ENCODE measurements at places on chromosomes 5 and 9.

DNA sequence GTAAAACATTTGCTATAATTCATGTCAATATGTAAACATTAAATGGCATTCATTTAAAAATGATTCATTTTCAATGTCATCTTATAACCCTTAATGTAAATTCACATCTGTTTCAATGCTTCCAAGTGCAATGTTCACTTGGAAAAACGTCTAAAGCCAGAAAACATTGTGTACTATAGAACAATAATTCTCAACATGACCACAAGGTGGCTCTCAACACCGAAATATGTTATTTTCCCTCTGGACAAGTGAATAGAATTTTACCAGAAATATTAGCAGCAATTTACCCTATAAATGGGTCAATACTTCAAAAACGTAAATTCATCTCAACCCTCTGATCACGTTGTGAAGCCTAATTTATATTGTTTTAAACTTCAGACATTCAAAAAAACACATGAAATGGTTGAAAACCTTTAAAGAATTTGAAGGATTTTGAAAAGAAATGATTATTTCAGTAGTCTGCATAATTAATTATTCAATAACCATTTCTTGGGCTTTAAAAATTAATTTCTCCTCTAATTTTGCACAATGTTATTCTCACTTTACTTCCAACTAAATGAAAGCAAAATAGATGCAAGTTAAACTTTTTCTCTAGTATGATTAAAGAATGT is 11.0 kb downstream of the CDH10 start:
- no peak for DNase-seq

GRCh38 chr9:89864257-89864656 is 259.4 kb downstream of the GADD45G start:
- no peak for DNase-seq

DNA sequence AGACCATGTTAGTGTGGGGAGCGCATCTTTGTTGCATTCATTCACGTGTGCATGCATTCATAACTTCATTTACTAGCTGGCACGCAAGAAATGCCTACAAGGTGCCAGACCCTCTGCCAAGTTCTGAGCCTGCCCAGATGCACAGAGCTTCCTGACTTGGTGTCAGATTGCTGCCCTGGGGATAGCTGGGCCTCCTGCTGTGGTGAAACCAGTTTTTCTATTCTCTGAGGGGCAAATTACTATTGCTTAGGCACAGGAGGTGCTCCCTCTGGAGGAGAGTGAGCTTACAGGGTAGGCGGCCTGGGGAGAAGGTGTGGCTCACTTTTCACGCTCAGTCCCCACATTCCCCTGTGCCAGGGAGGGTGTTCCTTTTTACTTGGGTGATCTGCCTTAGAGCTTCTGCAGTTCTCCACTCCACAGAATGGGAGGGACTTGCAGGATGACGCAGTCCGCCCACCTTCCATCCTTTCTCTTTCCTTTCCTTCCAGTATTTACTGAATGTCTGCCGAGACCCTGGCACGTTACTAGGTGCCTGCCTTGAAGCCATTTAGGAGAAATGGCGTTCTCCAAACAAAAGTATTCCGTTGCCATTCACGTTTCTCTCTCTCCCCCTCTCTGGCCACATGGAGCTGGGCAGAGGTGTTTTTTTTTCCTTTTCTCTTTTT is 27.9 kb upstream of the CTNNA1 start:
- no peak for DNase-seq

- no peak for DNase-seq
Observed at GRCh38 chr9:37693260-37693659, 42.5 kb downstream of the FRMPD1 start.

DNA sequence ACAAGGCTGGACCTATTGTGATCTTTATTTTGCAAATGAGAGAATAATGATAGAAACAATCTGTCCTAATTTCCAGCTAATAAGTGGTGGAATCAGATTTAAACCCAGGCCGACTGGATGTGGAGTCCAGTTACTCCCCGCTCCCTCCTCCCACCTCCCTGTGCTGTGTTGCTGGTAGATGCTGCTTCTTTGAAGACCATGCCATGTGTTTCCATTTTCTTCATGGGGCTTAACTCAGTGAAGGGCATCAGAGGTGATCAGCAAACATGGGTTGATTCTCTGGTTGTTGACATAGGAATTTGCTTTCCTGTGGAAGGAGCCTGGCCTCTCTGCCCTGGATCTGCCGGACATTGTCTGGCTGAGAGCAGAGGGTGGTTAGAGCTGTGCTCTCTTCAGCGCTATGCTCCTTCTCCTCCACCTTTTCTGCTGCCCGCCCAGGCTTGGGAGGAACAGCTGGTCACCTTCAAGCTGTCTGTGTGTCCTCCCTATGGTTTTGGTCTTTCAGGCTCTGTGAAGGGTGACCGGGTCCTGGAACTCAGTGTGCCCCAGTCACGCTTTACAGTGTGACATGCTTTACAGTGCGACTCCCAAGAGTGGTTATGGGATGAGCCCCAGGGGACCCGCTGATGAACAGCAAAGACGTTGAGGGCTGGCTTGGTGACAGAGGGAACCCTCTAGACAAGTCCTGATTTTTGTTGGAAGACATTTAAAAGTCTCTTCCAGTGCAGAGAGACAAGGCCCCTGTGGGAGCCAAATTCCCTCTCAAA is 68.4 kb upstream of the RPS23 start:
- no peak for DNase-seq

GRCh38 chr5:19401032-19401431 is 587.0 kb downstream of the CDH18 start:
- DNase-seq, result no peak

GRCh38 chr5:169893571-169893970 is 86.7 kb downstream of the INSYN2B start:
- DNase-seq, result no peak

DNA sequence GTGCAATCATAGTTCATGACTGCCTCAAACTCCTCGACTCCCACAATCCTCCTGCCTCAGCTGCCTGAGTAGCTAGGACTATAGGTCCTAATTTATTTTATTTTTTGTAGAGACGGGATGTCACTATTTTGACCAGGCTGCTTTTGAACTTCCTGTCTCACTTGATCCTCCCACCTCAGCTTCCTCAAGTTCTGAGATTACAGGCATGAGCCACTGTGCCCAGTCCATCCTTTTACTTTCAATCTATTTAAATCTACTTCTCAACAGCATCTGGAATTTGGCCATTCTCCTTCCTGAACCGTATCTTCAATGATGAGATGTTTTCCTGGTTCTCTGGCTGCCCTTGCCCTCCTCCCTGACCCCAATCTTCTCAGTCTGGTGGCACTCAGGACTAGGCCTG is 12.2 kb upstream of the GRIN1 start:
- no peak for DNase-seq

- DNase-seq, result no peak
Observed at GRCh38 chr9:134858051-134858841, 22.4 kb upstream of the FCN2 start.

DNA sequence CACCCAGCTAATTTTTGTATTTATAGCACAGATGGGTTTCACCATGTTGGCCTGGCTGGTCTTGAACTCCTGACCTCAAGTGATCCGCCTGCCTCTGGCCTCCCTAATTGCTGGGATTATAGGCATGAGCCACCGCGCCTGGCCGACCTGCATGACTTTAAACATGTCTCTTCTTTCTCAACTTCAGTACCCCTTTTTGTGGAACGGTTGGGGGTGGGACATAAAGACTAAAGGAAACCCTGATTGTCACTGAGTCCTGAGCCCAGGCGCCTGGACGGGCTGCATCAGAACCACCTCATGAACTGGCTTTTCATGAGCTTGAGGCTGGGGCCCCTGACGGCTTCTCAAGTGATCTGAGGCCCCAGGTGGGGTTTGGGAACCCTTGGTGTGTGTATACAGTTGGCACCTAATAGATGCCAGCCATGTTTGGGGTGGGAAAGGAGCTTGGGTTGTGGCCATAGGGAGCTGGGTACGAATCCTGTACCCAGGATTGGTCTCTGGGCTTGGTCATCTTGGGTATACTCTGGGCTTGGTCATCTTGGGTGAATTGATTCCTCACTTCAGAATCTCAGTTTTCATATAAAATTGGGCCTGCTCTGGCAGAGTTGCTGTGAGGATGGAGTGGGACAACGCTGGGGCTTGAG is 2.2 kb downstream of the GRK6 start:
- DNase-seq, result no peak

DNA sequence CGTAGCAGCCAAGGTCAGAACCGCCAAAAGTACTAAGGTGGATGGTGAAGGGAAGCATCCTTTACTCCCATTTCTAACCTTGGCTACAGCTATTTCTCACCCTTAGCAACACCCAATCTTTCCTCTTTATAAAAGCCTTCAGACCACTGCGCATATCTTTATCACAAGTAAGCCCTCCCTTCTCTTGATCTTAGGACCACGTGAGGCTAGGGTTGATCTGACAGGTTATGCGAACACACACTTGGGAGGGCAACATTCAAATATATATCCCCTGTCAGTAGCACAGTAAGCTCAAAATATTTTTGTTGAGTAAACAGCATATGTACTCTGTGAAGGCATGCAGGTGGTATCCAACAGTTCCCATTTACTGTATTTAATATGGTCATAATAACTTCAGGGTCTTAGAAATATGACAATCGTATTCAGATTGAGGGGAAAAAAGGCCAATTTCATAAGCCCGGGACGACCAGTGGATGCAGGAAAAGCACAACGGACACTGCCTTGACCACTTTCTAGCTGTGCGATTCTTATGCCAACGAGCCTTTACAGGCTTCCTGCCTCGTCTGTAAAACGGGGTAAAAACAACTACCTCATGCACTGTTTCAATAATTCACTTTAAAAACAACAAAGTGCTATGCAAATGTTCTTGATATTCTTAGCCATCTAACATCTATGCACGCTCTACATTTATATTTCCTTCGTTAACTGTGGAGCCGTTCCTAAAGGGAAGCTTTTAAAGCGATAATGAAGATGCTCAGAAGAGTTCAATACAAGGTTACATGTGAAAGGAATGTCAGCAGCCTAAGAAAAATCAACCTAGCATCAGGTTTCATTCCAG is 1.3 kb downstream of the ARSB start:
- no peak for DNase-seq

GRCh38 chr5:172453206-172453985 is 929 bp downstream of the SH3PXD2B start:
- DNase-seq, result no peak

DNA sequence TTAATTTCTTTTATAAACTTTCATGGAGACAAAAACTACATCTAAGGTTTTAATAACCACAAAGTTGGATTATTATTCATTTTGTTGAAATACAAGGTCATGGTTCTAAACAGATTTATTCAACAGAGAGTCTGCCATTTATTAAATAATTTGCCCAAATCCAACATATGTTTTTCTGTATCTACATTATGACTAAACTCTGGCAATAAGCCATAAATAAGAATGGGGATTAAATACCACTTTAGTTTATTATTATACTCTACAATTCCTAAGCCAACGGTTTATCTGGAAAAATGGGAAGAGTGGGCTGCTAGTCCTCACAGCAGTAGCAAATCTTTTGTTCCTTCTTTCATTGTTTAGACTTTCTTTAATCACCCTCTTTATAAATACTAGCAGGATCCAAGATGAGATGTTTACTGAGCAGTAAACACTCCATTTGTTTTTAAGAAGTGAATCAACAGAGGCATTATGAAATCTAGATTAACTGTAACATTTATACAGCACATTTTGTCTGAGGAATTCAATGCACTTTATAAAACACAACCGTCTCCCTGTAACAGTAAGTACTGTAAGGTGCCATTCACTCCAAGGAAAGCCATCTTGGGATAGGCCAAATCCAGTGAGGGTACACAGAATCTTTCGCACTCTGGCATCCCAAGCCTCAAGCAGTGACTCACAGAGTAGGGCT is 89.7 kb downstream of the DROSHA start:
- DNase-seq, result no peak

GRCh38 chr9:89022902-89023301 is 31.6 kb downstream of the S1PR3 start:
- no peak for DNase-seq

- DNase-seq, result no peak
Observed at GRCh38 chr5:116025866-116026265, 6.4 kb upstream of the ARL14EPL start.

DNA sequence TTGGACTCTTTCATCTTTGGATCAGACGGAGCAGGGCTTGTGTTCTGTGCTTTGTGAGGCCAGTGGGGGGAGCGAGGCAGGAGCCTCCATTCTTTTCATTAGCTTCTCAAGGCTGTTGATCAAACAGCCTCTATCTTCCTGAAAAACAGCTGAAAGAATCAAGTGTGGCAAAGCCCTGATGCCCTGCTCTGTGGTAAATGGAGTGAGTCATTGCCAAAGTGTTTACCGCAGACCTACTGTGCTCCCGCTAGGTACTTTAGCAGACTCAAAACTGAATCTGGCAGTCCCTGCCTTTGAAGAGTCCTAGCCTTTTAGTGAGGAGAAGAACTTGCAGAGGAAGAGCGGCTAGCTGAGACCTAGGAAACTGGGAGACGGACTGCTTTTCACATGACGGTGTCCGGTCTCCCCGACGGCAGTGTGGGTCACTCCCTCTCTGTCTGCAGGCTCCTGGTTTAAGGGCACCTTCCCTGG is 3.3 kb downstream of the ANKRD33B start:
- no peak for DNase-seq

DNA sequence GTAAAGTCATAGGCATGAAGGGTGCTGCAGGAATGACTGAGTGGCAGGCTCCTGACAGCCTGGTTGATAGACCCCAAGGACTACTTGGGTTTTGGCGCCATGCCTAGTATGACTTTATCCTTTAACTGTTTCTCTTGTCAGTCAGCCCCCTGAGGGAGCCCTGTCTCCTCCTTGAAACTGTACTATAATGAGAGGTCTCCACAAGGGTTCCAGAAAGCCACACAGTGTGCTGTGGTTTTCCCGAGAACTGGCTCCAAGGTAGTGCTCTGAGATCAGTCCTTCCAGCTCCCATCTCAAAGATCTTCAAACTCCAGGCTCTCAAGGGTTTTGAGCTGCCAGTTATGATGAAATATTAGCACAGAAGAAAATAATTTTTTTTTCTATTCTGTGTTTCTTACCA is 26.7 kb upstream of the TNC start:
- no peak for DNase-seq

GRCh38 chr9:6552033-6552432 is 93.5 kb downstream of the GLDC start:
- no peak for DNase-seq

DNA sequence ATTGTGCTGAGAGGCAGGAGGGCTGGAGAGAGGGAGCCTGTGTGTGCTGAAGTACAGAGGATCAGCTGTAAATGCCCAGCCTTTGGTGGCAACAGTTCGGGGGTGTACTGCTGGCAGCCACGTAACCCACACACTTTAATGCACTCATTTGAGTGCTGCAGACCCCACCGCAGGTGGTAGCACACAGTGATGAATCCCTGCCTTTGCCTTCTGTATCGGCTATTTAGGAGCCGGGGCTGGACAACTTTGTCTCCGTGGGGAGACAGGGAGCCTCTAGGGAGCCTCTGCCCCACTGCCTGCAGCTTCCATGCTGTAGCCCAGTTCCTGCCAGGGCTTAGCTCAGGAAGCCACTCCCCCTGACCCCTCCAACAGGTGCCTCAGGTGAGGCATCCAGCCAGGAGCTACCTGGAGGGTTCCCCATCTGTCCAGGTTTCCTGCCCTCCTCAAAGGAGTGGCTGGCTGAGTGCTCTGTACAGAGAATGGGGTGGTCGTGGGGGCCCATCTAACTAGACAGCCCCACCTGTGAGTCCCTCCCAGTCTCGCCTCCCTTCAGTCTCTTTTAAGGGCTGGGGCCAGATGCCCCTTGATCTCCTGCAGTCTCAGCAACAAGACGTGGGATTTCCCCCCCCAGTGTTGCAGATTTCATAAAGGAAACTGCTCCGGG is 44.5 kb downstream of the SECISBP2 start:
- no peak for DNase-seq

GRCh38 chr5:149611326-149611725 is 30.0 kb downstream of the ARHGEF37 start:
- DNase-seq, result no peak

Measured in CD4-positive, alpha-beta memory T cell (primary cell).